ENCODE measurements at places on chromosomes 12 and 14. TPM values are rescaled to one million over a fixed set of nuclear protein-coding genes. Genes with fewer than 3 reads are reported as not detected.

SIX6 gene
- polyA plus RNA-seq, result not detected

MEG3 gene
- 32.9 TPM for polyA plus RNA-seq

SLC6A13 gene
- polyA plus RNA-seq, result 2.1 TPM

TMEM229B gene
- 3.6 TPM for polyA plus RNA-seq

SMOC1 gene
- 13.4 TPM for polyA plus RNA-seq

POP5 gene
- 54.1 TPM for polyA plus RNA-seq

ANHX gene
- not detected for polyA plus RNA-seq

TDP1 gene
- polyA plus RNA-seq, result 1.3 TPM

VRTN gene
- not detected for polyA plus RNA-seq

NRIP2 gene
- 2.0 TPM for polyA plus RNA-seq

SRGAP1 gene
- 1.7 TPM for polyA plus RNA-seq

KRT5 gene
- polyA plus RNA-seq, result 0.07 TPM
